Left renal pelvis (tissue), 4 donors: ENCODE measurements at places on chromosomes 3 and 15.

- DNase-seq, result no peak
Measured at GRCh38 chr3:46928282-46928681, 48.3 kb downstream of the CCDC12 start.

DNA sequence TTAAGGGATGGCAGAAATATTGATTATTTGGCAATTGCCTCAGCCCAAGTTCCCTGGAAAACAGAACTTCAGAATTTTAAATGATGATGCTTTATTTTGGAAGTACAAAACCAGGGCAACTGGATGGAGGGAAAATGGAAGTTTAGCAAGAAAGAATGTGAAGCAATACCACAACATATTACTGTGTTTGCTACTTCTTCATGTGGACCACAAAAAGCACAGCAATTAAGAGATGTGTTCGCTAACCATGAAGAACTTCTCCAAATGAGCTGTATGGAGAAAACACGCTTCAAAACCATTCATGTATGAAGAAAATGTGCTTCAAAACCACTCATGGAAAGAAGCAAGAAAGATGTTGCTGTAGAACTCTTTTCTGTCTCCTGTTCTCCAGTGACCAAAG lies 64.7 kb upstream of the ARL6 start:
- DNase-seq, result no peak

DNA sequence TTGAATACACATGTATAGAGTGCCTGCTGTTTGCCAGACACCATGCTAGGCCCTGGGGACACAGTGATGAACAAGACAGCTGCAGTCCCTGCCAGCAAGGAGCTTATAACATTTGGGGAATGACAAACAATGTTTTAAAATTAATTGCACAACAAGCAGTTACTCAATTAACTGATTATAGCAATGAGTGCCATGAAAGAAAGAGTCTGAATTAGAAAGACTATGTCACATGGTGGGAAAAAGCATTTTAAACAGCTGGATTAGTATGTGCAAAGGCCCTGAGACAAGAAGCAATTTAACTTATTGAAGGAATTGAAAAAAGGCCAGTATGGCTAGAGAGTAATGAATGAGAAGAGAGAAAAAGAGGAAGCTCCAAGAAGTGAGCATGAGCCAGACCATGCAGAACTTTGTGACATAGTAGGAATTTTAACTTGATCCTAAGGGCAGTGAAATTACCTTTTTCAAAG lies 64.5 kb upstream of the PLXNA1 start:
- no peak for DNase-seq

- DNase-seq, result no peak
Measured at GRCh38 chr3:111604119-111604518, 9.0 kb upstream of the ZBED2 start.

GRCh38 chr3:3110299-3110630 lies at the start of gene IL5RA:
IL5RA (minus strand) TSS chr3:3110374; CDS start chr3:3104984, 5,390 bp downstream.
- DNase-seq, result peak; percentile 47

GRCh38 chr3:150349314-150350097 lies 58.6 kb upstream of the TSC22D2 start:
- DNase-seq, result no peak

DNA sequence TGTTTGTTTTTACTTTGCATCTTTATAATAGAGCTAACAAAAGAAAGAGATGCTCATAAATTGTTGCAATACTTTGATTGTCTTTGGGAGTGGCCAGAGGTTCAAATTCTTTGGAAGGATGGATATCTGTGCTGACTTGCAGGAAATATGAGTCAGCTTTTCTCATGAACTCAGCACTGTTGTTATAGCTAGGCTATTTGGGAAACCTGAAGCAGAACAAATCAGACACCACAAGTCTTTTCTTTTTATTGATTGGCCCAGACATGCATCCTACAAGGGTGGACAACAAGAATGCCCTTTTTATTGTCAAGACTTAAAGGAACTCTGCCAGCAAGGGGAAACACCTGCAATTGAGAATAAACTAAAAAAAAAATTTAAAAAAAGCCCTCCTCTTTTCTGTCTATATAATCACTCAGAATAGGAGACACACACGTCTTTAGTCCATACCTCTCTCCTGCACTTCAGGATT lies 4.6 kb upstream of the DENND4A start:
- DNase-seq, result no peak

- DNase-seq, result peak; percentile 20
Measured at GRCh38 chr3:69439643-69440270, 53.9 kb upstream of the FRMD4B start.

- DNase-seq, result no peak
Measured at GRCh38 chr3:52036222-52036694, 20.1 kb downstream of the DUSP7 start.

DNA sequence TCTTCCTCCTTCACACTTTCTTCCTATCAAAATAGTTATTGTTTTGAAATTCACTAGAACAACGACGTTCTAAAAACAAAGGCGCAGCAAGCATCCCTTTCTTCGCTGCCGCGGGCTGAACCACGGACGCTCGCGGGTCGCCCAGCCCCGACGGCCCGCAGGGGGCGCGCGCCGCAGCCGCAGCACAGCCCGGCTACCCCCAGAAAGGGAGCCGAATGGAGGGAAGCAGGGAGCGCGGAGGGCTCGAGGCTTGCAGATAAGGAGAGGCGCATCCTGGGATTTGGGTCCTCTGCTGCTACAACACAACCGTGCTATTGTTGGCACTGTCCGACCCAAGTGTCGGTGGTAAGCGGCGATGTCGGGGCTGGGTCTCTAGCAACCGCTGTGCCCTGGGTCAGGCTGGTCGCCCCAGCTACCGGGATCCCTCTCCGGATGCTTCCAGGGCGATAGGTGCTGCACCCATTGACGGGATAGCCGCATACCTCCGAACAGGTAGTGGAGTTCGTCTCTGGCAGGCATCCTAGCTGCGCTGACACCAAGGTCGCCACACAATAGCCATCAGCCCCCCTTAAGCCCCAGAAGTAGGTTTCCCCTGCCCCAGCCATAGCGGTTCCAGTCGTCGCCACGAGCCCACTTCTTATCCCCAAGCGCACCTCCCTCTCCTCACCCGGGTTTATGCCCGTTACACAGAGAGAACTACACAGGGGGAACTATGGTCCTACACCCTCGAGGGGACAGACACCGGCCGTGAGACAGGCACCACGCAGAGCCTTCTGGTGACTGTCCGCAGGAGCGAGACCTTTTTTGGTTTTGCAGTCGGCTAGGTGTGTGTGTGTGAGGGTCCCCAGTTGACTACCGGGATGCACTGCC lies 6.0 kb downstream of the ONECUT1 start:
- no peak for DNase-seq

- DNase-seq, result no peak
Measured at GRCh38 chr3:170632780-170633179, 46.9 kb upstream of the SLC7A14 start.

DNA sequence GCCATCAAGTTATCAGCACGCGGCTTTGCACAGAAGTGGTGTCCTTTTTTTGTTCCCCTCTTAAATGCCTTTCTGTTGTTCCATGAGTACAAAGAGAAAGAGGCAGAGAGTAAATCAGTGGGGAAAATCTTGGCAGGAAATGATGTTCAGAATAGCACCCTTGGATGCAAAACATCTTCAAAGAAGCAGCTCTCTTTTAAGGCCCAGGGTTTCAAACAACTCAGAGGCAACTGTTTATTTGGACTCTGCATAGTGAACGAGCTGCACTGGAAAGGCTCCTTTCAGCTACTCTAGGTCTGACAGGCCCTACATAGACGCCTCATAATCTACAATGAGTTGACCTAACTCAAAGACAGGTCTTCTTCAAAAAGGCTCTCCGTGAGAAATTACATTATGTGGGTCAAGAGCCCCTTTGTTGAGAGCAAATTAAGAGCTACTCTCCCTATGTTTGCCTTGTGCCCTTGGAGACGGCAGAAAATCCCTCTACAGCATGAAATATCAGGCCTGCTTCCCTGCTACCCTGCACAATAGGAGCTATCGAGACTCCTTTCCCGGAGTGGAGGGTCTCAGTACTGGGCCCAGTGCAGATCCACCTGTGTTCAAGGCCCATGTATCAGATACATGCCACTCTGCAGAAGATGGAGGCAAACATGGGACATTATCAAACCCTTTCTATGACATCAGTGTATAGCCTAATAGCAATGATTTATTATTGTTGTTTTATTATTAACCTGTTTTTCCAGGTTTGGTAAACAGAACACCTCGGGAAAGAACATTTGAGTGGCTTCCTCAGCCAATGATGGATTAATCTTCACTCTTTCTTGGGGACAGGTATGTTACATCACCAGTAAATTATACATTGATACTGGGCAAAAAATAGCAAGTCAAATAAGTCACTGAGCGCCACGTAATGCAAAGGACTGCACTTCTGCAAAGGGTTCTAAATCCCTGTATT lies 53.1 kb downstream of the HEG1 start:
- no peak for DNase-seq
